ENCODE measurements at places on chromosomes 1 and 21.

DNA sequence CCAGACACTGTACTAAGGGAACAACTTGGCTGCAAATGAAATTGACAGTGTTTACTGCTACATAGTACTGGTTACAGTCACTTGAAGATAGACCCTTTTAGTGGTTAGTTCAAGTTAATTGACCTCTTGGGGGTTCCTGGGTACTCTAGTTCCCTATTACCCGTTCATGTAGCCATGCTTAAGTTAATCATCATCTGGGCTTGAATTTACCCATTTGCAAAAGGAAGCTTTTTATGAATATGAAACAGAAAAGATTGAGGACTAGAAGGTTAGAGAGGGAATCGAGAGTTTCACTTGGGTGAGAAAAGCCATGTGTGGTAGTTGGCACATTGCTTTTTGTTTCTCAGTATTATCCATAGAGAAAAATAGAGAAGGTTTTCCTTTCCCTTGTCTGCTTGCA is 2.7 kb downstream of the MIA3 start:
- no peak for DNase-seq

DNA sequence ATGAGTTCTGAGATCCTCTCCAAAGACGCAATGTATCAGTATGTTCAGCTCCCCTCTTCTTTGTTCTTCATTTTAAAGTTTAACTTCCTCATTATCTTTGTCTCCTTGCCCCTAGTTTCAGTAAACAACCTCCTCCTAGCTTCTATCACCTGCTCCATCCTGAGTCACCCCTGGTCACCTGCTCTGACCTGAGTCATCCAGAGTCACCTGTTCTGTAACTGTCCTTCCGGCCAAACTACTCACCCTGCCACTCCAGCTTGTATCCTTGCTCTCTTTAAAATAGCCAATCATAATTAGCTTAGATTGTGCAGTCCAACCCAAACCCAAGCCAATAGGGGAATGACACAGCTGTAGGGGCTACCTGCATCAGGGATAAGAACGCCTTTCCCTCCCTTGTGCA is 332.0 kb downstream of the OLFM3 start:
- no peak for DNase-seq

DNA sequence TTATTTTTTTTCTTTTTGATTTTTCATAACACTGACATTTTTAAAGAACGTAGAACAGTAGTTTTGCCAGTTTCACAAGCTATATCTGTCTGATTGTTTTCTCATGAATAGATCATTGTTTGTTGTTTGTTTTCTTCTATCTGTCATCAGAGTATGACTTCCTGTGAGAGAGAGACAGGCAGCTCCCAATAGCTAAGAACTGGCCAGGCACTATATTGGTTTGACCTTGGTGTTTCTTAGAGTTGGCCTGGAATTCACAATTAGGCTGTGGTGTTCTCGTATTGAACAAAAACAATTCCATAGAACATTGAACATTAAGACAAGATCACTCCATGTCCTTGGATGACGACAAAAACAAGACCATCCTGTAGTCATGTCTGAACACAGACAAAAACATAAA is 43.4 kb downstream of the RPS6KC1 start:
- no peak for DNase-seq

DNA sequence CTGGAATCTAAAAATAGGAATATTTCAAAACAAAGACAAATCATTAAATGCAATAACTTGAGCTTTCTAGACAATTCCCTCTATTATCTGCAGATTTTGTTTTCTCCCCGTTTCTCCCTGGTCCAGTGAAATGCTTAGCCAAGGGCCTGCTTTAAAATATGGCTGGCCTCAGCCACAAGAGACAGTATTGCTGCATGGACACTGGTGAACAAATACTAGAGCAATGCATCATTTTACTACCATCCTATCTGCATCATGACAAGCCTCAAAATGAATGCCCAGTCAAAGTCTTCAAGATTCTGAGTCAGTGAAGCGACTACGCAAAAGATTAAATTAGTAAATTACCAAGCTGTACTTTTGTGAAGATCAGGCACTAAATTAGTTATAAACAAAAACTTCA is 80.5 kb downstream of the ENAH start:
- no peak for DNase-seq

Measured in stimulated activated CD8-positive, alpha-beta memory T cell treated with anti-CD3 and anti-CD28 coated beads, Interleukin-2, amount 100 ng/mL, for 1 hour (primary cell).